ENCODE measurements at places on chromosomes 3 and 15.

GRCh38 chr3:76028774-76029173, 243.4 kb upstream of the ZNF717 start:
- DNase-seq = no peak

- DNase-seq = no peak
Measured at GRCh38 chr15:60087561-60087960, 83.5 kb downstream of the FOXB1 start.

DNA sequence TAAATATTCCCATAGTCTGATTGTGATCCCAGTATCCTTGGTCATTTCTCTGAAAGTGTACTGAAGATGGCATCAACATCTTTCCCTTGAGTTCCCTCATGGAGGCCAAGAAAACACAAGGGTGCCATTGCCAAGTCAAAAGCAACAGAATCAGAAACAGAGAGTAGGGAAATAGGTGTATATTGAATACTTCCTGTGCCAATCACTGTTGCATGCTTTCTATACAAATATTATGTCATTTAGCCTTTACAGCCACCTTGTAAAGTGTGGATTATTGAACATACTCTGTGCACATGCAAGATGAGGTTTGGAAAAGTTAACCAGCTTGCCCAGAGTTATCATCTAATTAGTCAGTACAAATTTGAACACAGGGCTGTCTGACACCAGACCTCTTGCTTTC, 117.9 kb downstream of the MAP2K5 start:
- no peak for DNase-seq

GRCh38 chr15:77870195-77871065, 207.1 kb downstream of the TBC1D2B start:
- DNase-seq = no peak

DNA sequence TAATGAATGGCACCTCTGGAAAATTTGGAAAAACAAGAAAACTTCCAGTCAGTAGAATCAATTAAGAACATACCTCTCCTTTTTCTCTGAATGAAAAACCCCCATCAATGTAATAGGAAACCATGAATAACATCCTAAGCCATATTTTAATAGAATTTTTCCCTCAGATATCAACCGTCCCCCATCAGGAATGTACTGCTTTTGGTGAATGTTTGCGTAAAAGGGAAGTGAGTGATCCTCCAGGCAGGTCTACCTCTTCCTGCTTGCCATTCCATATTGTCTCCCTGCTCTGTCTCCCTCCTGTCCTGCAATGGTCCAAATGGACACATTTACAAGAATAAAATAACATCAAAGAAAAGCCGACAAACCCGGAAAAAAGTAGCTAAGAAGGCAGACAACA, 30.8 kb downstream of the LAMP3 start:
- DNase-seq = peak; percentile 17
